ENCODE measurements at places on chromosomes 5 and 9. TPM values are rescaled to one million over a fixed set of nuclear protein-coding genes. Genes with fewer than 3 reads are reported as not detected.

The TSSK1B gene
- total RNA-seq, result not detected

The WDR38 gene
- total RNA-seq, result 0.07 TPM

The UGT3A2 gene
- not detected for total RNA-seq

The SPATA31E1 gene
- total RNA-seq, result not detected

The ZDHHC11 gene
- total RNA-seq, result 1.6 TPM

Data from pulmonary artery endothelial cell (primary cell).